ENCODE measurements at places on chromosomes 13 and 19. TPM values are rescaled to one million over a fixed set of nuclear protein-coding genes. Genes with fewer than 3 reads are reported as not detected.

The COL4A1 gene
- not detected for total RNA-seq

The KRTDAP gene
- total RNA-seq: not detected

The SPRED3 gene
- 3.8 TPM for total RNA-seq

The ZNF433 gene
- 0.44 TPM for total RNA-seq

The MADCAM1 gene
- 1.9 TPM for total RNA-seq

The ZNF835 gene
- total RNA-seq: 3.8 TPM

The CGB5 gene
- not detected for total RNA-seq

DNA sequence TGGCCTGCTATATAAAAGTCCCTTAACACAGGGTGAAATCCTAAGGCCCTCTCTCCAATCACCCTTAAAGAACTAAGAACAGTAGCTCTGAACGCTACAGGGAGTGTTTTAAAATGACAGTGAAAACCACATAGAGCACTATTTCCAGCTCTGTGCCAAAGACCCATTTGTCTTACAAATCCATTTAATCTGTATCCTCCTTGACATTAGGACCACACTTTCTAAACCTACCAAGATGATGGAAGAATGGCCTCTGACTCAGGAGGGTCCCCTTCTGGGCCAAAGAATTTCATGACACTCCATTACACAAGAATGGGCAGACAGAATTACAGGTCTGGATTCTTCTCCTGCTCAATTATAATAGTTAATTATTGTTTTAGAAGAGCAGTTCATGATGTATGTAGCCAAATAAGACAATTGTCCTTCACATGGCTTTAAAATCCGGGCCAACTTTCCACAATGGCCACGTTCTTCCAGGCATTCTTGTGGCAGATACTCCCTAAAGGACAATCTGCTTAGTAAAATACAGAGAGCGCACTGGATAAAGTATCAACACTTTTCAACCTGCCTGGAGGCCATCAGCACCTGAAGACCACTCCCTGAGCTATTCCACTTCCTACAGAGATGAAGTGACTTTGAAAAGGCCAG is 61.0 kb downstream of the STK24 start:
- no peak overlapping the region for H3K27ac ChIP-seq
- no peaks in the 10 kb centered on the region for H3K36me3 ChIP-seq
- no peak overlapping the region for H3K4me3 ChIP-seq
- peaks cover 100% of the 10 kb centered on the region for H3K4me1 ChIP-seq
- DNase-seq: no peak

DNA sequence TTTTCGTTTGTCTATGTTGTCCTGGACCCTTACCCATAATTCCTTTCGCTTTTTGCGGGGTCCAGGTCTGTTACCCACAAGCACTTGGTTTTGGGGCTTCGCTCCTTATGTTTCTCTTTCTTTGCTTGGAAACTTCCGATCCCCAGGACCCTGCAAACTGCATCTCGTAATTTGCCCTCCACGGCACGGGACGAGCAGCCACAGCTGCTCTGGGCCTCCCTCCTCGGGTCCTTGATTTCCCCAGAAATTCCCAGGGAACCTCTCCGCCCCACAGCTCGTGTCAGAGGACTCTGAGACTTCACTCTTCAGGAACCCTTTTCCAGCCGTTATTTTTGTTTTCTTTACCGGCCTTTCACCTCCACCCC is 599 bp downstream of the SNRNP70 start:
- peaks cover 32% of the 10 kb centered on the region for H3K4me1 ChIP-seq
- peaks cover 11% of the 10 kb centered on the region for H3K36me3 ChIP-seq
- peak overlapping the region; percentile 81 for H3K27ac ChIP-seq
- DNase-seq: no peak
- H3K27me3 ChIP-seq: no peaks in the 10 kb centered on the region

GRCh38 chr13:59424661-59425060 is 739.1 kb downstream of the DIAPH3 start:
- H3K27me3 ChIP-seq: no peaks in the 10 kb centered on the region
- H3K27ac ChIP-seq: no peak overlapping the region
- no peak overlapping the region for H3K4me3 ChIP-seq
- no peaks in the 10 kb centered on the region for H3K4me1 ChIP-seq
- no peak for DNase-seq

- H3K36me3 ChIP-seq: no peaks in the 10 kb centered on the region
- no peak for DNase-seq
- H3K27ac ChIP-seq: no peak overlapping the region
- no peaks in the 10 kb centered on the region for H3K4me1 ChIP-seq
Measured at GRCh38 chr13:96575423-96576320, 418.6 kb downstream of the OXGR1 start.

DNA sequence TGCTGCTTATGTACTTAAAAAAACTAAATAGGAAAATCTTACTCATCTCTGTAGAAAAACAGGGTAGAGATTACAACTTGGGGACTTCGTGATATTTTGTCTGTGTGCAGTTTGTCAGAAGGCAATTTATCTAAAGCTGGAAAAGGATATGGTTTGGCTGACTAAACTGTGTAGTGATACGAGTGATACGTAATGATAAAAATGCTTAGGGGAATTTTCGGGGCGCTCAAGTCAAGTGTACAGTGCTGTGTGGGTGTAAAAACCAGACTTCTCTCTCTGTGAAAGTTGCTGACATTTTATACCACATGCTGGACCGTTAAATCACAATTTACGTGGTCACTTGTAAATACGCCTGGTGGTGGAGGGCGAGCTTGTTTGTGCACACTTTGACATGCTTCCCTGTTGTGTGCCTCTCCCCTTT is 221.7 kb downstream of the KCNRG start:
- peak overlapping the region; percentile 77 for H3K27ac ChIP-seq
- H3K4me3 ChIP-seq: no peak overlapping the region
- H3K27me3 ChIP-seq: no peaks in the 10 kb centered on the region

DNA sequence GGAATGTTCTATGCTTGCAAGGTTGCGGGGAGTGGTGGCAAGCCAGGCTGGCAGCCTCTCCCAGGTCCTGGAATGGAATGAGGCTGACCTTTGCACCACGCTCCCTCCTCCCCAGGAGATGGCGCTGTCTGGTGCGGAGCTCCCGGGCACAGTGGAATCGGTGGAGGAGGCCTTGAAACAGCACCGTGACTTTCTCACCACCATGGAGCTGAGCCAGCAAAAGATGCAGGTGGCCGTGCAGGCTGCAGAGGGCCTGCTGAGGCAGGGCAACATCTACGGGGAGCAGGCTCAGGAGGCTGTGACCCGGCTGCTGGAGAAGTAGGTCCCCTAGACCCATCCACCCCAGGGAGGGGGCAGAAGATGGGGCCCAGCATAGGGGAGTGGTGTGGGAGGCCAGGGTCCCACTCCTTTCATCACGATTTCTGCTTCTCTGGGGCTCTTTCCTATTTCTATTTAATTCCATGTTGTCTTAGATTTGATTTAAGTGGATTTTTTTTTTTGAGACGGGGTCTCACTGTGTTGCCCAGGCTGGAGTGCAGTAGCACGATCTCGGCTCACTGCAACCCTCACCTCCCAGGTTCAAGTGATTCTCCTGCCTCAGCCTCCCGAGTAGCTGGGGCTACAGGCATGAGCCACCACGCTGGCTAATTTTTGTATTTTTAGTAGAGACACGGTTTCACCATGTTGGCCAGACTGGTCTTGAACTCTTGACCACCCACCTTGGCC is 53.2 kb upstream of the SHKBP1 start:
- no peaks in the 10 kb centered on the region for H3K36me3 ChIP-seq
- no peaks in the 10 kb centered on the region for H3K4me1 ChIP-seq
- no peak overlapping the region for H3K27ac ChIP-seq
- peak; percentile 42 for DNase-seq

- no peaks in the 10 kb centered on the region for H3K4me1 ChIP-seq
- peaks cover 4% of the 10 kb centered on the region for H3K36me3 ChIP-seq
- no peak overlapping the region for H3K27ac ChIP-seq
Measured at GRCh38 chr19:58123354-58123753, 25.3 kb upstream of the ZSCAN18 start.

GRCh38 chr19:57706346-57706745 is 2.7 kb downstream of the ZNF154 start:
- no peak overlapping the region for H3K4me3 ChIP-seq
- H3K27me3 ChIP-seq: no peaks in the 10 kb centered on the region
- H3K27ac ChIP-seq: no peak overlapping the region

DNA sequence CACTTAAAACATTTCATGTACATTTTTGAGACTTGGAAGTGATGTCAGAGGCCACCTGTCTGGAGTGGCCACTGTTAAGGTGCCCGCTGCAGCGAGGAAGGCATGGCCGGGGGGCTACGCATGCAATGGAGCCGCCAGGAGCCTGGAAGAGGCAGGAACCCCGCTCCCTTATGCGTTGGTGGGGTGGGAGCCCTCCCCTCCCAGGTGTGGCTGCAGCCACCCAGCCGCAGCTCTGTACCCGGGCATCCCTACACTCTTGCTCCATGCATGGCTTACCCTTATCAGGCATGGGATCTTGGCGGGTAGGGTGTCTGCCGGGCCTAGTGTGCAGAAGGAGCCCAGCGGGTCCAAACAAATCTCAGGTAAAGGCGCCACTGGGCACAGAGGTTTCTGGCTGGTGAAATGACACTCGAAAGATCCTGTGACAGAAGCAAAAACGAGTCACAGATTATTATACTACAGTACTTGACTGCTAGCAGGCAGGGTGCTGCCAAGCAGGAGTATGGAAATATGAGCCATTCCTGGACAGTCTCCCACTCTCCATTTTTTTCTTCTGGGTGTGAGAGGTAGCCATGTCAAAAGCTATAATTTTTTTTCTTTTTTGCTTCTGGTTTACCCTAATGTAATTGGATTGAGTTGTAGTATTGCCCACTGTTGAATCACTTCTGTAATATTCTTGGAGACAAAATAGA is 1606.3 kb upstream of the MIR17HG start:
- H3K27ac ChIP-seq: no peak overlapping the region
- H3K4me1 ChIP-seq: no peaks in the 10 kb centered on the region
- no peak overlapping the region for H3K4me3 ChIP-seq
- DNase-seq: no peak
- no peaks in the 10 kb centered on the region for H3K27me3 ChIP-seq
- no peaks in the 10 kb centered on the region for H3K36me3 ChIP-seq

DNA sequence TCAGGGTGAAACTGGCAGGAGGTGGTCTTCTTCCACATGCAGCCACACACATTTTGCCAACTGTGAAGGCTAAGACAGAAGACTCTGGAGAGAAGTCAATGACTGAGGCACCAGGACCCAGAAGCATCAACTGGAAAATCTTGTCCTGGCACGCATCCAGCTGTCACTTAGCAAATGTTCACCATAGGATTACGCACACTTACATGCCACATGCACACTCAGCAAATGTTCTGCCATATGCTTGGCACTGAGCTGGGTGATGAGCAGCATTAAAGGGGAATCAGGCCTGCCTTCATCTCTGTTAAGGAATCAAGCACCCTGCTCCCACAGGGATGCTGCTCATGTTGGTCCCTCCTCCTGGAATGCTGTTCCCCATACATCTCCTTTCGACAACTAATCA is 5.1 kb downstream of the ZNF599 start:
- peaks cover 9% of the 10 kb centered on the region for H3K36me3 ChIP-seq
- no peak for DNase-seq
- H3K4me3 ChIP-seq: no peak overlapping the region
- H3K27me3 ChIP-seq: no peaks in the 10 kb centered on the region
- H3K4me1 ChIP-seq: peaks cover 9% of the 10 kb centered on the region

GRCh38 chr13:43764349-43764748 is 22.4 kb downstream of the ENOX1 start:
- H3K27ac ChIP-seq: no peak overlapping the region
- H3K4me3 ChIP-seq: no peak overlapping the region

- no peaks in the 10 kb centered on the region for H3K4me1 ChIP-seq
- H3K36me3 ChIP-seq: no peaks in the 10 kb centered on the region
- H3K4me3 ChIP-seq: no peak overlapping the region
- H3K27me3 ChIP-seq: peaks cover 4% of the 10 kb centered on the region
Measured at GRCh38 chr13:110400786-110401533, 93.9 kb downstream of the COL4A2 start.

GRCh38 chr13:59771272-59771671 is 392.5 kb downstream of the DIAPH3 start:
- no peak overlapping the region for H3K4me3 ChIP-seq
- no peak for DNase-seq

DNA sequence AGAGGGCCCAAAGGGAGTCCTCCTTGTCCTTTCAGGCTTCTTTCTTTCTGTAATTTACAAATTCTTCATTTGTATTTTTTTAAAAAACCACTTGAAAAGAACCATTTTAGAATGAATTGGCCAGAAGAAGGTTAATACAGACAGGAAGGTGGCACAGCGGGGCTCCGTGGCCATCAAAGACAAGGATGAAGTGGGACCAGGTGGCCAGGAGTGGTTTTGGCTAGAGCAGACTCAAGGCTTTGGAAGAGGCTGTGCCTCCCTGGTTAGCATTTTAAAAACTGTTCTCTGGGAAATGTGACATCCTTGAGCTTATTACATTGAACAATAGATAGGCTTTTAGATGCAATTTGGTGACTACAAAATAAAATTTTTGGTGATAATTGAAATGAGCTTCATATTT is 48.4 kb downstream of the ATP8A2 start:
- no peak overlapping the region for H3K4me3 ChIP-seq
- H3K27ac ChIP-seq: no peak overlapping the region
- no peak for DNase-seq
- no peaks in the 10 kb centered on the region for H3K4me1 ChIP-seq
- H3K27me3 ChIP-seq: no peaks in the 10 kb centered on the region
- no peaks in the 10 kb centered on the region for H3K36me3 ChIP-seq

- no peaks in the 10 kb centered on the region for H3K36me3 ChIP-seq
- H3K4me1 ChIP-seq: no peaks in the 10 kb centered on the region
- no peak overlapping the region for H3K27ac ChIP-seq
- H3K4me3 ChIP-seq: no peak overlapping the region
- DNase-seq: no peak
- H3K27me3 ChIP-seq: no peaks in the 10 kb centered on the region
Measured at GRCh38 chr13:72500851-72501250, 226.6 kb downstream of the MZT1 start.

- no peaks in the 10 kb centered on the region for H3K36me3 ChIP-seq
- DNase-seq: no peak
- no peak overlapping the region for H3K27ac ChIP-seq
- H3K4me3 ChIP-seq: no peak overlapping the region
- no peaks in the 10 kb centered on the region for H3K4me1 ChIP-seq
- H3K27me3 ChIP-seq: no peaks in the 10 kb centered on the region
Measured at GRCh38 chr13:38223089-38223488, 126.6 kb upstream of the UFM1 start.

Data from CD4-positive, alpha-beta memory T cell (primary cell).